ENCODE measurements at places on chromosomes 1 and 21. TPM values are rescaled to one million over a fixed set of nuclear protein-coding genes. Genes with fewer than 3 reads are reported as not detected.

FCRL2 gene
- 0.31 TPM for total RNA-seq

PRKAB2 gene
- total RNA-seq = 19.0 TPM

GPR153 gene
- total RNA-seq = 10.6 TPM

C8B gene
- not detected for total RNA-seq

RNF186 gene
- not detected for total RNA-seq

PLA2G2F gene
- total RNA-seq = not detected

OR6N1 gene
- not detected for total RNA-seq

EPHA10 gene
- total RNA-seq = 1.6 TPM

SPATA45 gene
- 0.80 TPM for total RNA-seq

RNF220 gene
- 60.0 TPM for total RNA-seq

FAM151A gene
- not detected for total RNA-seq

EPHB2 gene
- total RNA-seq = 22.6 TPM

TNFRSF1B gene
- total RNA-seq = 90.9 TPM

CHI3L1 gene
- 37.0 TPM for total RNA-seq

IFNAR1 gene
- 61.7 TPM for total RNA-seq

BCL2L15 gene
- 0.85 TPM for total RNA-seq

FCRL4 gene
- not detected for total RNA-seq

All from sciatic nerve (tissue), 2 donors.